ENCODE measurements at places on chromosomes 7 and 10. TPM values are rescaled to one million over a fixed set of nuclear protein-coding genes. Genes with fewer than 3 reads are reported as not detected.

GRCh38 chr7:28478656-28479055 is 66.3 kb downstream of the CREB5 start:
- peak; percentile 72 for DNase-seq

GRCh38 chr7:26857506-26858240 is 6.7 kb downstream of the SKAP2 start:
- DNase-seq, result peak; percentile 50

DNA sequence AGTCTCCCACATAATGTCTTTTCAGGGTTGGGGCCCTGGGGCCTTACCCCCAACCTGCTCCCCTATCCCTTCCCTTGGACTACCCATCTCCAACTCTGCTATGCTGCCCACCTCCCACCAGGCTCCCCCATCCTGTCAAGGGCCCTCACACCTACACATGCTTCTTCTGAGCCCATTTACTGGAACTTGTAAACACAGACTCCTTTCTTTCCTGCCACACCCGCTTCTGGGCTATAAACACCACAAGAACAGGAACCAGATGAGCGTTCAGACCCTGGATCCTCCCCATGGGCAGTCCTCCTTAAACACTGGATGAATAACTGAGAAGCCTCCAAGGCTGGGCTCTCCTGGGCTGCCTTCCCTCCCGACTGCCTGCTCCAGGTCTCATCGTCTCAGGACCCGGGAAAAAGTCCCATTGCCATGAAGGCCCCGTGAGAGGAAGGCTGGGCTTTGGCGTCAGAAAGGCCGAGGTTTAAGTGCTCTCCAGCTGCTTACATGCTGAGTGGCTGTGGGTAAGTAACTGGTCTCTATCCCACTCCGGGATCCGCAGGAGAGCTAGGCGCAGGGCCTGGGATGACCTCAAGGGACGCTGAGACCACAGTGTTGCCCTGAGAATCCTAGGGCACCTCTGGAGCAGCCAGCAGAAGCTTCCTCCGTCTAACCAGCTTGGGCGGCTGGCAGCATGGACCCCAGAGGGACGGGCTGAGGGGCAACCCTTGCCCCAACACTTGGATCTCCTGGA is 15.6 kb upstream of the CRHR2 start:
- no peak for DNase-seq

- peak; percentile 22 for DNase-seq
Observed at GRCh38 chr10:123100030-123100762, 35.6 kb upstream of the HMX3 start.

GRCh38 chr10:90847436-90847835 is 10.4 kb downstream of the HTR7 start:
- DNase-seq, result peak; percentile 52

GRCh38 chr7:27082171-27082570 is 13.6 kb downstream of the HOXA1 start:
- DNase-seq, result peak; percentile 48

The DPYSL4 gene
- total RNA-seq, result 22.3 TPM

Measured in MG63 (cell line).